ENCODE measurements at places on chromosomes 4 and X.
A peak's percentile ranks its signal among the peaks of the same experiment; 100 is the strongest.

- peak; percentile 91 for DNase-seq
Measured at GRCh38 chr4:119897260-119897659, 169.4 kb downstream of the MAD2L1 start.

DNA sequence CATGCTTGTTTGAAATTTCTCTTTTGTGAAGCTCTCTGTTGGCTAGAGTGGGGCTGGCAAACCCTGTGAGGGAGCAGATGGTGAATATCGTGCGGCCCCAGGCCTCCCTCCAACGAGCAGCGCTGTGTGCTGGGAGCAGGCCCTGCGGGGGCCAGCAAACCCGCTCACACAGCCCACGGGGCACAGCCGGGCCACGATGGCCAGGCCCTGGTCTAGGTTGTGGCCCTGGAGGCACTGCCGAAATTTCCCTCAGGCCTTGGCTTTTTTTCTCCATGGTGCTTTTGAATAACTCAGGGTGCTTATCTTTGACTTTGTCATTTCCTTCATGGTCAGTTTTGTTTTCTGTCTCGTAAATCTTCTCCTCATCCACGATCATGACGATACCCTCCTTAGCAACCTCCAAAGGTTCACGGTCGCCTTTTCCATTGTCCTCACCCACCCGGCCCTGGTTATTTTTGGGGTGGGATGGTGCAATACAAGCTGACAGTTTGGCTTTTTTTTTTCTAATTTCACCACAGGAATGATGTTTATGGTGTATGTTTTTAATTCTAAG lies 20.7 kb downstream of the PCGF3 start:
- no peak for DNase-seq

GRCh38 chr4:122073615-122074014 lies 78.5 kb upstream of the BLTP1 start:
- DNase-seq: peak; percentile 80

DNA sequence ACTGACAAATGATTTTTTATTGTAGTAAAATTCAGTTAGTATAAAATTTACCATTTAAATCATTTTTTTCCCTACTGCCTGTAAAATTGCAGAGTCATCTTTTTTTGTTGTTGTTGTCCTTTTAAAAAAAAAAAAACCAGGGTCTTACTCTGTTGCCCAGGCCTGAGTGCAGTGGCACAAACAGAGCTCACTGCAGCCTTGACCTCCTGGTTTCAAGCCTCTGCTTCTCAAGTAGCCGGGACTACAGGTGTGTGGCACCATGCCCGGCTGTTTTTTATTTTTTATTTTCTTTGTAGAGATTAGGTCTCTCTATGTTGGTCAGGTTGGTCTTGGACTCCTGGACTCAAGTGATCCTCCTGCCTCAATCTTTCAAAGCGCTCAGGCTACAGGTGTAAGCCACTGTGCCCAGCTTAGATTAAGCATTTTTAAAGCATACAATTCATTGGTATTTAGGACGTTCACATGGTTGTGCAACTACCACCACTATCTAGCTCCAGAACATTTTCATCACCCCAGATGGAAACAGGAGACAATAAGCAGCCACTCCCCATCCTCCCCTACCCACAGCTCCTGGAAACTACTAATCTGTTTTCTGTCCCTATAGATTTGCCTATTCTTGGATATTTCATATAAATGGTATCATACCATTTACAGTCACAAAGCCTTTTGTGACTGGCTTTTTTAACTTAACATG lies 59.7 kb upstream of the PGRMC2 start:
- DNase-seq: no peak

- no peak for DNase-seq
Measured at GRCh38 chr4:26873391-26874026, 12.9 kb downstream of the STIM2 start.

- DNase-seq: no peak
Measured at GRCh38 chr4:139799615-139800014, 134.0 kb downstream of the MGST2 start.

DNA sequence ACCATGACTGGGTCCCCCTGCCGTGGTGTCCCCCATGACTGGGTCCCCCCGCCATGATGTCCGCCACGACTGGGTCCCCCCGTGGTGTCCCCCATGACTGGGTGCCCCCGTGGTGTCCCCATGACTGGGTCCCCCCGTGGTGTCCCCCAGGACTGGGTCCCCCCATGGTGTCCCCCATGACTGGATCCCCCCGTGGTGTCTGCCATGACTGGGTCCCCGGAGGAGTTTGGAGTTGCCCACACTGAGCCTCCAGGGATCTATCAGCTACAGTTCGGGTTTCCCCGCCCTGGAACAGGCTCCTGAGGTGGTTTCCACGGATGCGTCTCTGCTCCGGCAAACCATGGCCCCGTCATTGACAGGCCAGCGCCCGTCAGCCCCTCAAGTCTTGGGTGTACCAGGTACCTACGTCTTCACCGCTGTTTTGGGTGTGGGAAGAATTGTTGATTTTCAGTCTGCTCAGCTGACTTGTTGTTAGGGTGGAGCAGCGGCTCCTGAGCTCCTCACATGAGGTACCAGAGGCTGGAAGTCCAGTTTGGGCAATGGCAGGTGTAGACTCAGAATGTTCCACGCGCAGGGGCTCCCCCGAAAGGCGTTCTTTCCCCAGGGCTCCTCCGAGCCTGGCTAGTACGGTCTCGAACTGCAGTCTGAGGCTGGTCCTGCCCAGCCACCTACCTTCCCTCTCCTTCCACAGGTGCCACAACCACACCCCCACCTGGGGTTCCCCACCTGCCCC lies 8.3 kb upstream of the PDE6B start:
- no peak for DNase-seq

DNA sequence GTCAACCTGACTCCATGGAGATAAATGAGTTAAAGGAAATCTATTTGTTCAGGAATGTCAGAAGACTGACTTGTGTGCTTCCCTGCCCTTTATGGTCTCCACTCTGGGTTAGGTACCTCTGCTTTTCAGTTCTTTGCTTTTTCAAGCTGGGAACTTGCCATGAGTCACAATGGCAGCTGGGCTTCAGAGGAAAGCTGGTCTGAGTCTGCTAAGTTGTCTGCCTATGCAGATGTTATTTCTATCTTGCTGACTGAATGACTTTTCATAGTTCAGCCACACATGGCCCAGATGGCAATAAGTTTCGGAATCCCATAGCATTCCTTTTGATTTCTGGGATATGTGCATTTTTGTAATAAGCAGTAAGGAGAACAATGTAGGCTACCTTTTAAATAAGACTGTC lies 337.9 kb upstream of the FGF13 start:
- DNase-seq: no peak

GRCh38 chr4:82099928-82100579 lies 273.7 kb downstream of the HNRNPD start:
- DNase-seq: no peak

Measured in NCI-H524 (cell line).